Effector CD8-positive, alpha-beta T cell (primary cell): ENCODE measurements at places on chromosomes 3 and 15.

DNA sequence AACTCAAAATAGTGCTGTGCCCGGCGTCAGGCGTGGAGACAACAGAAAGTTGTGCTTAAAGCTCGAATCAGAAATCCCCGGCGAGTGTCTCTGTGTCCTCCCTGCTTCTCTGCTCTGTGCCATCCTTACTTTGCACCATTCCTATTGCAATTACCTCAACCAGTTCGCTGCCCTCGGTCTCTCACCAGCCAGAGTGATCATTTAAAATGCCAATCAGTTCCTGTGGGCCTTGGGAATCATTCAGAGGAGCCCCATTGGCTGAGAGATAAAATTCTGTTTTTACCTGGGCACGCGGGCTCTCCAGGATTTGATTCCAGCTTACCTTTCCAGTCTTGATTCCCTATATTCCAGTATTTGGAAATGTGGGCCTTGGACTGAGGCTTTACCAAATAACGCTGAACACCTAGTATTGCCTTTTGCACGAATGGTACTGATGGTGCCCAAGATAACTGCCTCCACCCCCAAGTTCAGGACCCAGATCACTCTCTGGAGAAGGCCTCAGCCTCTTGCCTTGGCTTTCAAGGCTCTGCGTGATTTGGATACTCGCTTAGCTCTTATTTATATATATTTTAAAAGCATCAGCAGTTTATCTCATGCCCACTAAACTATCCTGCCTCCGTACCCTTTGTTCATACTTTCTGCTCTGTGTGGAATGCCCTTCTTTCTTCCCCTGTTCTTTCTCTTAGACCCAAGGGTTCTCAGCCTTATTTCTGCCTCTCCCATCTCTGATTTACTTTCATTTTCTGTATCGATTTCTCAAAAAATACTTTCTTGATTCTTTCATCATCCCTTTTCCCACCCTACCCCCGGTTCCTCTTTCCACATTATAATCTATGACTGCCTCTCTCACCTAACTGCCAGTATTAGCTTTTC lies 863 bp downstream of the PSMA4 start:
- DNase-seq = no peak

- DNase-seq = no peak
These were observed 23.1 kb upstream of the USP3 start for GRCh38 chr15:63481105-63481810.

- no peak for DNase-seq
These were observed 59.7 kb downstream of the NOX5 start for GRCh38 chr15:69074001-69074842.

DNA sequence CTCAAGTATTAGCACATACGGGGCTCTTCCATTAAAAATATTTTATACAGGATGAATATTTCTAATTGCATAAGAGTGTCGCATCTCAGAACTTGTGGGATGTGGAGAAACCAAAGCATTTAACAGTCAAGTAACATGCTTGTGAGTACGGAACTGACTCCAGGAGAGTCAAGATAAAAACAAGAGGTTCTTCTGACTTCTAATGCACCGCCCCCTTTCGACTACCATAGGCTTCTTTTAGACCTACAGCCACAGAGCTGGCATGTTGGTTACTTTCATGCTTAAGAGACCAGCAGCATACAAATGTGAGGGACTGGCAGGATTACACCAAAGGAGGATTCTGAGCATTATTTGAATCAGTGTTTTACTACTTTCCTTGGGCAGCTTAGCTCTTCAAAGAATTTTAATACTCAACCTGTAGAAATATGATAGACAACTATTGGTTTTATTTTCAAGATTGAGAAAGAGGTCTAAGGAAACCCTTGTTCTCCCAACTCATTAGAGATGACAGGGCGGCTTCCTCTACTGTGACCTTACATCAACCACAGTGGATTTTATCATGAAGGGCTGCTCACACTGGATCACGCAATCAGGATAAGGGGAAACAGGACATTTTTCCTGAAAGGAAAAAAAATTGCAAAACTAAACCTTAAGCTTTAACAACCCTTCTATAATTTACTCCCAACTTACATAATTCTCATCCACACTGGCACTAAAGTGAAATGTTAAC lies 14.0 kb downstream of the ETV5 start:
- DNase-seq = no peak

DNA sequence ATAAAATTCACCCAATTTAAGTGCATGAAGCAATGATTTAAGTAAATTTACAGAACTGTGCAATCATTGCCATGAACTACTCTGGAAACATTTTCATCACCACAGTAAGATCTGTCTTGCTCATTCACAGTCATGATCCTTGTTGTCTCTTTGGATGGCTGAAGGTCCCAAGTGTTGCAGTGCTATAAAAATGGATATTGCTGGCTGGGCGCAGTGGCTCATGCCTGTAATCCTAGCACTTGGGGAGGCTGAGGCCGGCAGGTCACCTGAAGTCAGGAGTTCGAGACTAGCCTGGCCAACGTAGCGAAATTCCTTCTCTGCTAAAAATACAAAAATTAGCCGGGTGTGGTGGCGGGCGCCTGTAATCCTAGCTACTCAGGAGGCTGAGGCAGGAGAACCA lies 17.0 kb downstream of the SNRPN start:
- DNase-seq = no peak

DNA sequence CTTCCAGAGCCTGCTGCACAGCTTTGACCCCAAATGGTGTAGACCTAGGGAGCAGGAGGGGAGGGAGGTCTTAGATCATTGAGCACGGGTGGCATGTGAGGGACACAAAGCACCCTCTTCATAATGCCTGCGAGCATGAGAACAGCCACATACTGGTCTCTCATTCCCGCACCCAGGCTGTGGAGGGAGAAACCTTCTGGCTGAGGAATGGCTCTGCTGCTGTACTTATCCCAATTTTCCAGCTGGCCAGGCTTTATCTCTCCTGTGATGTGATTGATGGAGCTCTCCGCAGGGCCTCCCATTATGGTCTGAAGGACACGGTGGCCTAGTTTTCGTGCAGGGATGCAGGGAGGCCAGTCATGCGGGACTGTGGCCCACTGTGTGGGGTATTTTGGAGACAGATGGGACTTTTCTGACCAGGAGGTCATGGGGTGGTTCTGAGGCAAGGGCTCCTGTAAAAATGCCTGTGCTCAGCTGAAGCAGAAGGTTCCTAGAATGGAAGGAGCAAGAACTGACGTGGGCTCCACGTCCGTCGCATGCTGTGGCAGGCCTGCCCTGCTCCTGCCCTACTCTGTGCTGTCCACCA lies 251.5 kb downstream of the PLCL2 start:
- no peak for DNase-seq

- DNase-seq = no peak
These were observed 229.1 kb upstream of the CBLB start for GRCh38 chr3:106097817-106098435.

DNA sequence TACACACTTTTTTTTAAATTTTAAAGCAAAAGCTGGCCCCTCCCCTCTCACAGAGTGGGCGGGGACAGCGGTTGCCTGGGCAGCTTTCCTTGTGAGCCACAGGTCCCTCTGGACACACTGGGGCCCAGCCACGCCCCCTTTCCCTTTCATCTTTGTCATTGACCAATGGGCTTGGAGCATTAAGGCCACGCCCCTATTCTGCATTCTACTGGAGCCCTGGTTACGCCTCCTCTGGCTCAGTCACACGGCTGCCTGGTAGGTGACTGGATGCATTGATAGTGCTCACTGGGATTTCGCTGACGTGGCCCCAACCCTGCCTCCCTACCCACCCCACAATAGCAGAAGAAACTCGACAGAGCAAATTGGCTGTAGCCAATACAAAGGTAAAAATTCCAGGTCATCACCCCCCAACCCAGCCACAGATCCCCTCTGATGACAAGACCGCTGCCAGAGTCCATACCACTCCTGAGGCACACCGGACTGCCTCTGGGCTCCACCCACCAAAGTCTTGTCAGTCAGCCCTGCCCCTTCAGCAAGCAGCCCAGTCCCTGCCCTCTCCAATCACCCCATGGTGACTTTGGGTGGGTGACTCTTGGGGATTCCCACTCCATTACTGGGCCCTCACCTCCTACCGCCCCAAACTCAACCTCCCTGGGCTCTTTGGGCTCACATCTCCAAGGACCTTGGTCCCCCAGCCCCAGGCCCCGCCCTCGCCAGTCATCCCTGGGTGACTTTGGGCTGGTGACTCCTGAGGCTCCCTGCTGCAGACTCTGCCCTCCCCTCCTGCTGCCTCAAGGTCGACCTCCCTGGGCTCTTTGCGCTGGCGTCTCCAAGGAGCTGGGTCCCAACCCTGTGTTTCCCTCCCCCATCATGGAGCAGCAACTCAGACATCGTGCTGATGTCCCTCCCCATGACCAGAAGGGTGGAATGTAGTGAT lies 112.2 kb upstream of the FAN1 start:
- no peak for DNase-seq

DNA sequence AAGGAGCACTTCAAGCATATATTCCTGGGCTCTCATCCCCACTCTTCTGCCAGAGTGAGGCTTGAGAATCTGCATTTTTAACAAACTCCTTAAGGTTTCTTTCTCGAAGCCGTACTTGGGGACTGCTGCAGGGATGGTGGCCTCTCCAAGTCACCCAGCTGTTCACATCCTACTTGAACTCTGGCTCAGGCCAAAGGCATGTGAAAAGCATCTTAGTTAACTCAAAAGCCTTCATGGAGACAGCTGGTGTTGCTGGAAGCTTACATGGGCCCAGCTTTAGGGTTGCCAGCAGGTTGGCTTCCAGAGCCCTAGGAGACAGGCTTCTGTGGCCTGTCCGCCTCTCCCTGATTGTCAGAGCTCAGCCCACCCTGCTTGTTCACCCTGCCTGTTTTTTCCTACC lies 139.2 kb downstream of the THSD4 start:
- DNase-seq = no peak

GRCh38 chr3:87225659-87226058 lies 1.4 kb upstream of the CHMP2B start:
- DNase-seq = no peak

DNA sequence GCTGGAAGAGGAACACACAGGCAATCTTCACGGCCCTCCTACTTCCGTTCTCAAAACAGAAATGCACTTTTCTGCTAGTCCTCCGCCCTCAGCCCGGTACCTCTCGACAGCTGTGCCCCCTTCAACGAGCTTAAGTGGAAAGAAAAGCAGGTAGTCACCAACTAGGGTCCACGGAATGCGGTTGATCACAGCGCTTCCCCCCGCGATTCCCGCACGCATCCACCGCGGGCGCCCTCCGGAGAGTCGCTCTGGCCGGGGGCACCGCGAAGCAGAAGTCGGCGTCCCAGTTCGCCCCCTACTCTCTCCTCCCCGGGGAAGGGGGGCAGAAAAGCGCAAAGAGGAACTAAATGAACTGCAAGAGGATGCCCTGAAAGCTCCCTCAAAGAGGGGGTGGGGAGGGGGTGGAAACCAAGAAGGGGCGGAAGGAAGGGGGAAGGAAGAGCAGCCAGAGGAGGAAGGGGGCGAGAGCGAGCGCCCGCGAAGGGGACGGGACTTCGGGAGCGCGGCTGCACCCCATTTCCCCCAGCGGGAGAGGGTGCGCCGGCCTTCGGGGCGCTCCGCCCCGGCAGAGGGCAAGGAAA lies 738 bp downstream of the ACAP2 start:
- DNase-seq = peak; percentile 38
